ENCODE measurements at places on chromosomes 6 and 20.

DNA sequence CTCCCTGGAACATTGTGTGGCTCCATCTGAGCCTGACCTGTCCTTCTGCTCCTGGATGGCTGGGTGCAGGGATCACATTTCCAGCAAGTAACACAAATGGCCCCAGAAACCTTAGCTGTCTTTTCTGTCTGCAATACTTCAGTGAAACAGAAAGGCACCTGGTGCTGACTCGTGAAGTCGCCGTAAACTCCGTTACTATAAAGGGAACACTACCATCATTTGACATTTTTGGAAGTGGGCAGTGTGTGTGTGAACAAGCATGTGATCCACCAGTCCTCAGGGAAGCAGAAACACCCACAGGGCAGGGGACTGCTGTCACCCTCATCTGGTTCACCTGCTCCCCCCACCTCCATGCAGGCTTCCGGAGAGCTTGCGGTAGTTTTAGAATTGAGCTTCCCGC lies 23.9 kb downstream of the SERPINB6 start:
- no peaks in the 10 kb centered on the region for H3K27me3 ChIP-seq
- peaks cover 57% of the 10 kb centered on the region for H3K36me3 ChIP-seq
- H3K4me1 ChIP-seq, result peaks cover 6% of the 10 kb centered on the region
- no peak for DNase-seq
- no peak overlapping the region for H3K27ac ChIP-seq

- no peak for DNase-seq
- peaks cover 10% of the 10 kb centered on the region for H3K27me3 ChIP-seq
- no peak overlapping the region for H3K27ac ChIP-seq
- peaks cover 8% of the 10 kb centered on the region for H3K4me1 ChIP-seq
- no peaks in the 10 kb centered on the region for H3K36me3 ChIP-seq
These were observed 114.7 kb upstream of the BACH2 start for GRCh38 chr6:90411292-90411781.

GRCh38 chr20:47269309-47270165 lies 87.0 kb downstream of the ZMYND8 start:
- H3K4me3 ChIP-seq, result no peak overlapping the region
- H3K27ac ChIP-seq, result no peak overlapping the region
- H3K27me3 ChIP-seq, result no peaks in the 10 kb centered on the region
- H3K36me3 ChIP-seq, result peaks cover 67% of the 10 kb centered on the region

GRCh38 chr6:113401231-113401630 lies 455.9 kb upstream of the MARCKS start:
- no peak overlapping the region for H3K4me3 ChIP-seq
- no peaks in the 10 kb centered on the region for H3K27me3 ChIP-seq
- H3K27ac ChIP-seq, result no peak overlapping the region
- no peak for DNase-seq

DNA sequence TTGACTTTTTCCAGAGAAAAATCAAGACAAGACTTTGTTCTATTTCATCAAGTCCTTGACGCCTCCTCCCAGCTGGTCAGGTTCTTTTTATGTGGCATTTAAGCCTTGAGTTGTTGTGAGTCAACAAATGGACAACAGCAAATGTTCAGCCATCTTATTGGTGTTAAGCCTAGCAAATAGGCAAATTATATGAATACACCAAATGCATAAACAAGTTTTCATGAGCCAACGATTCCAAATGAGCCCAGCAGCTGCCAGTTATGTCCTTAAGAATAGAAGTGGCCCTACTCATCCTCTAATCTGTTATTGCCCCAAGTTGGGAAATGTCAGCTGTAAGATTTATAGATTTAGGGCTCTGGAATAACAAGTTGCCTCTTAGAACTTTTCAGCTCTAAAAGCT lies 312.0 kb downstream of the SOX4 start:
- H3K36me3 ChIP-seq, result no peaks in the 10 kb centered on the region
- no peaks in the 10 kb centered on the region for H3K27me3 ChIP-seq
- no peak overlapping the region for H3K27ac ChIP-seq
- no peak for DNase-seq
- H3K4me1 ChIP-seq, result no peaks in the 10 kb centered on the region

DNA sequence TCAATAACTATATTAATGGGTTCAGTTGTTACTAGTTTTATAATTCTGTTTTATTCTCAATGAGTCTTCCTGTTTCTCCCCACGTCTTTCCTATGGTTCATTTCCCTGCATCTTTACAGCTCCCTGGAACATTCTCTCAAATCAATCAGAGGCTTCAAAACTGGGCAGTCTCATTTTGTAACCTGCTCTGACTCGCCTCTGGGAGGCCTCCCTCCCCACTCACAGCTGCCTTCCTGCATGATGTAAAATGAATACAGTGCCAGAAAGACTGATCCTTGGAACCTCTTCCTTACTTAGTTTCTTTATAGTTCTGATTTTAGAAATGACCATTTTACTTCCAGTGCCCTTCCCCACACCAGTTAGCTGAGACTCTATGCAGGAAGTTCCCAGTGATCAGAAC lies 103.9 kb downstream of the ESR1 start:
- H3K4me1 ChIP-seq, result no peaks in the 10 kb centered on the region
- no peak overlapping the region for H3K27ac ChIP-seq
- no peaks in the 10 kb centered on the region for H3K27me3 ChIP-seq
- DNase-seq, result no peak
- H3K36me3 ChIP-seq, result no peaks in the 10 kb centered on the region

GRCh38 chr20:20457392-20458126 lies 89.7 kb downstream of the INSM1 start:
- H3K27ac ChIP-seq, result no peak overlapping the region
- peaks cover 45% of the 10 kb centered on the region for H3K36me3 ChIP-seq
- no peaks in the 10 kb centered on the region for H3K4me1 ChIP-seq
- H3K4me3 ChIP-seq, result no peak overlapping the region
- DNase-seq, result no peak
